ENCODE measurements at places on chromosomes 7 and 10.
A peak's percentile ranks its signal among the peaks of the same experiment; 100 is the strongest.

- DNase-seq = no peak
These were observed 10.7 kb downstream of the XPNPEP1 start for GRCh38 chr10:109912335-109913281.

- DNase-seq = peak; percentile 15
These were observed 274.9 kb upstream of the GALNT17 start for GRCh38 chr7:70856901-70857630.

GRCh38 chr10:99394256-99394655 is 36.2 kb downstream of the GOT1 start:
- DNase-seq = no peak

DNA sequence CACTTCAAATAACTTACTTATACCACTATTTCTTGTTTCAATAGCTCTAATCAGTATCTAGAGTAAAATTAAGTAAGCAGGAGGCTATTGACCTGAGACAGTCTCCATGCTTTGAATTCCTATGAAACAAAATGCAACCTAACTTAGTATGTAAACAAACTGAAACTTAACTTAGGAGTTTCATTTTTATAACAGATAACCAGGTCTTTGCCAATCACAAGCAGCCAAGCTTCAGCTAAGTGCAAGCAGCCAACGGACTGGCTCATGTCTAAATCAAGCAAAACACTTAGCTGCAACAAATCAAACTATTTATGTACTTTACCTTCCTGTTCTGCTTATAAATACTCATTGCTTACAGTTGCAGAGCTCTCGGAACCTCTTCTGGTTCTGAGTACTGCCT is 4.4 kb upstream of the GSTK1 start:
- no peak for DNase-seq

DNA sequence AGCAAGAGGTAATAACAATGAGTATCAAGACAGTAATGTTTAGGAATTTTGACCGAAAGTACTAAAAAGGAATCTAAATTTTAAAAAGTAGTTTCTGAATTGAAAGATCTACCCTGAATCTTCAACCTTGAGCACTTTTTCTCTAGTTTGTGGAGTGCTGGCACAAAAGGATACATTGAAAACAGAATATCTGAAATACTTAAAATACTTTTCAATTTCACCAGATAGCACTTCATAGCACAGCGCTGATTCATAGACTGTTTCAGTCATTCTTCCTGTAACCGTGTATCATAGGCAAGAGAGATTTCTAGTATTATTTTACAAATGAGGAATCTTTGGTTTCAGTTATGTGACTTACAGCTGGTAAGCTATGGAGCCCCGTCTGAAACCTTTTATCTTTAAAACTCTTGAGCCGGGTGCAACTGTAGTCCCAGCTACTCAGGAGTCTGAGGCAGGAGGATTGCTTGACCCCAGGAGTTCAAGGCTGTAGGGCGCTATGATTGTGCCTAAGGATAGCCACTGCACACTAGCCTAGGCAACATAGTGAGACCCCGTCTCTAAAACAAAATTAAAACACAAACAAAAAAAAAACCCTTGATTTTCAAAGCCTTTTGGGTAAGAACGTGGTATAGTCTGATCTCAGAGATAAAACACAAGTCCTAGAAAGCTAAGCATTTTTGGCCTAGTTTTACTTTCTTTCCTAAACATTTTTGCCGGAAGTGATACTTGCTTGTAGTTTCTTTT is 35.1 kb downstream of the FHIP2A start:
- DNase-seq = no peak

DNA sequence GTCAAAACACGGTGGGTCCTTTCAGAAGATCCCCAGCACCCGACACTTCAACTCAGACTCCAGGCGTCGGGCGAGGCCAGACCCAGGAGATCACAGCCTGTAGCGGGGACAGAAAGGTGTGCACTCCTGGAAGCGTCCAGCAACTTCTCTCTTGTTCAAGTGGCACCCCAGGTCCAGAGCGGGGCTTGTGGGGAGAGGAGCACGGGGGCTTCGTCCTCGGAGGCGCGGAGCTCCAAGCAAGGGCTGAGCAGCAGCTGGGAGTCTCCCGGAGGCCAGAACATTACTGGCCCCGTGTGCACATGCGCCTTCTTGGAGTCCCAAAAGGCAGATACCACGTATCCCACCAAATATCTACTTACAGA is 54.9 kb downstream of the ZRANB1 start:
- no peak for DNase-seq

DNA sequence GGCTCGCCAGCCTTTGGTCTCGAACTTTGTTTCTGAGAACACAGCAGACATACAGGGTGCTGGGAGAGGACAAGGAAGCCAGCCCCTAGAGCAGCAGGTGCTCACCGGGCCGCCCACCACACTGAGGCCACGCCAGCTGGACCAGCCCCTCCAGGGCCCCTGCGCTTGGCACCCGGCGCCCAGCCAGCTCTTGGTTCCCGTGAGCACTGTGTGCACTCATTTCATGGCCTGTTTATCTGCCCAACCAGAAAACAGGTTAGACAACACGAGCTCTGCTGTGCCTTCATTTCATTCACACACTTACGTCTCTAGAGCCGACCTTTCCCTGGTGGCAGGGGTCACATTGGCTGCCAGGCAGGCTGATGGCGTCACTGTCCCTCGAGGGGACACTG is 104.0 kb downstream of the CYTH3 start:
- no peak for DNase-seq

- no peak for DNase-seq
These were observed 243.8 kb upstream of the ETV1 start for GRCh38 chr7:14233076-14233867.

- DNase-seq = no peak
These were observed 456.1 kb downstream of the PHTF2 start for GRCh38 chr7:78254726-78255055.

- DNase-seq = no peak
These were observed 54.8 kb upstream of the IFRD1 start for GRCh38 chr7:112395411-112395810.

- DNase-seq = no peak
These were observed 487.7 kb downstream of the TYW1 start for GRCh38 chr7:67484244-67484751.

- DNase-seq = no peak
These were observed 137.5 kb upstream of the MKLN1 start for GRCh38 chr7:131190146-131190545.

DNA sequence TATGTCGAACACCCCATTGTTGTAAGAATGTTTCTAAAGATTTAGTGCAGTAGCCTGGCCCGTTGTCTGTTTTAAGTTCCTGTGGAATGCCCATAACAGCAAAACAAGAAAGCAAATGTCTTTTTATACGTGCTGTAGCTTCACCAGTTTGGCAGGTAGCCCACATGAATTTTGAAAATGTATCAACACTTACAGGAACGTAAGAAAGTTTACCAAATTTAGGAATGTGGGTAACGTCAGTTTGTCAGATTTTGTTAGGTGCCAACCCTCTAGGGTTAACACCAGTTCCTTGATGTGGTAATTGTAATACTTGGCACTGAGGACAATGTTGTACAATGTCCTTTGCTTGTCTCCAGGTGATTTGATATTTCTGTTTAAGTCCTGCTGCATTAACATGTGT is 3.2 kb upstream of the GIMAP4 start:
- no peak for DNase-seq

GRCh38 chr7:55592492-55592891 is 20.2 kb upstream of the VOPP1 start:
- DNase-seq = no peak

GRCh38 chr7:134839298-134839697 is 59.9 kb downstream of the CALD1 start:
- no peak for DNase-seq

Measured in stimulated activated CD8-positive, alpha-beta memory T cell treated with anti-CD3 and anti-CD28 coated beads, Interleukin-15, amount 100 ng/mL, for 1 hour (primary cell).